ENCODE measurements at places on chromosomes 4 and X.

GRCh38 chr4:184193556-184194525 is 23.8 kb downstream of the ENPP6 start:
- DNase-seq: no peak

GRCh38 chr4:7236847-7237246 is 44.5 kb downstream of the SORCS2 start:
- DNase-seq: no peak

DNA sequence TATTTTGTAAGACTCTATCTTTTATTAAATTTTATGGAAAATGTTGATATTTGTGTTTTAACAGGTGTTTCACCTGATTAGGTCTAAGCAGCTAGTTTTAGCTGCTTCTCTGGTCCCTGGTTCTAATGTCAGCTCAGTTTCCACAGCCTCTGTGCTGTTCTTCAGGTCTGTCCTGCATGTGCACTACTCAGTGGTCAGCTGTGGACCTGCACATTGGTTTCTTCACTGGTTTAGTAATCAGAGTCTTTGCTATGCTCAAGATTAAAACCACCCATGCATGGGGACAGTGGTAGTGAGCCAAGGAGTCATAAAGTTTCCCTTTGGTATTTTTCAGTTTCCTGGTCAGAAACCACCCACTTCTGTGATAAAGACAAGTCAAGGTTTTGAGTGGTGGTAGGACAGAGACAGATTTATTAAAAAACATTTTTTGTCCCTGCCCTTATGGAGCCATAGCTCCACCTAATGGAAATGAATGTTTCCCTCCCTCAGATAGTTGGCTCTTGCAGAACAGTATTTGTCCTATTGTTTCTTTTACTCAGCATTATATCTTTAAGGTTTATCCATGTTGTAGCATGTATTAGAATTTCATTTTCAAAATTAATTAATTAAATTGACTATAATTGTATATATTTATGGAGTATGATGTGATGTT is 36.8 kb upstream of the VBP1 start:
- no peak for DNase-seq

GRCh38 chr4:180407275-180407885 is 1835.8 kb upstream of the TENM3 start:
- DNase-seq: no peak

- DNase-seq: no peak
These were observed 75.6 kb downstream of the LRBA start for GRCh38 chr4:150939530-150939929.

GRCh38 chr4:16684935-16685334 is 213.5 kb downstream of the LDB2 start:
- DNase-seq: no peak

- DNase-seq: no peak
These were observed 32.0 kb downstream of the PAGE2 start for GRCh38 chrX:55120761-55121358.

Data from hippocampal formation (tissue), 2 donors.